NCI-H345 (cell line): ENCODE measurements at places on chromosomes 3 and 15.

GRCh38 chr3:173913974-173914421, 516.5 kb downstream of the NLGN1 start:
- no peak for DNase-seq

- DNase-seq, result no peak
Measured at GRCh38 chr3:111667170-111667569, 72.0 kb upstream of the ZBED2 start.

DNA sequence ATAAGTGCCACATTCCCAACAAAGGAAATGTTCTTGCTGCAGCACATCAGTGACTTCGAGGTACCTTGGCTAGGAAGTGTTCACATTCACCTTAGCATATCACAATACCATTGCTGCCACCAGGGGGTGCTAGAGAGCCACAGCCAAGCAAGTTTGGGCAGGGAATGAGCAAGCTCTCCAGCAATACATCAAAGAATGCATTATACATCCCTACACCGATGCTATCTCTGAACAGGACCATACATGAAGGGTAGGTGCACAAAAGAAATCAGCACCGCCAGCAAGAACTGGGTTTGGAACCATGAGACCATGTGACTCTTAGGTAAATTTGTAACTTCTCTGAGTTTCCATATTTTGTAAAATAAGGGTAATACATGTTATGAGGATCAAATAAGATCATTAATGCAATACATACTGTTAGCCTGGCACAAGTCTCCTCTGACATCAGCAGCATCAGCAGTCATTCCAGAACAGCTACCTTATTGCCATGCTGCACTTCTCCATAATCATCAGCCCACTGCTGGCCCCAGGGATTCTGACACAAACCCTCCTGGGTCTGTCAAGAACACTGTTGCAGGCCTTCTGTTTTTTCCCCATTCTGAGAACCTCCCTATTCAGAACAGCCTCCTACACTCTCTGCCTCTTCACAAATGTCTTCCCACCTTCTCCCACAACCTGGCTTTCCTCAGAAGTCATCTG, 37.5 kb downstream of the RYK start:
- DNase-seq, result peak; percentile 64

- DNase-seq, result no peak
Measured at GRCh38 chr15:80106051-80106450, 46.6 kb downstream of the ZFAND6 start.

DNA sequence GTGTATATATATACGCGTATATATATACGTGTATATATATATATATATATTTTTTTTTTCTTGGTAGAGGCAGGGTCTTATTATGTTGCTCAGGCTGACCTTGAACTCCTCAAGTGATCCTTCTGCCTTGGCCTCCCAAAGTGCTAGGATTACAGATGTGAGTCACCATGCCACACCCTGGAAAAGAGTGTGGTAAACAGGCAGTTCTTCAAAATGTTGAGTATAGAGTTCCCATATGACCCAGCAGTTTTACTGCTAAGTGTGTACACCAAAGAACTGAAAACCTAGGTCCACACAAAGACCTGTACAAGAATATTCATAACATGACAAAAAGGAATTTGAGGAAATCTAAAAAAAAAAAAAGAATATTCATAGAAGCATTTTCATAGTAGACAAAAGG, 71.8 kb upstream of the GCNT3 start:
- no peak for DNase-seq

DNA sequence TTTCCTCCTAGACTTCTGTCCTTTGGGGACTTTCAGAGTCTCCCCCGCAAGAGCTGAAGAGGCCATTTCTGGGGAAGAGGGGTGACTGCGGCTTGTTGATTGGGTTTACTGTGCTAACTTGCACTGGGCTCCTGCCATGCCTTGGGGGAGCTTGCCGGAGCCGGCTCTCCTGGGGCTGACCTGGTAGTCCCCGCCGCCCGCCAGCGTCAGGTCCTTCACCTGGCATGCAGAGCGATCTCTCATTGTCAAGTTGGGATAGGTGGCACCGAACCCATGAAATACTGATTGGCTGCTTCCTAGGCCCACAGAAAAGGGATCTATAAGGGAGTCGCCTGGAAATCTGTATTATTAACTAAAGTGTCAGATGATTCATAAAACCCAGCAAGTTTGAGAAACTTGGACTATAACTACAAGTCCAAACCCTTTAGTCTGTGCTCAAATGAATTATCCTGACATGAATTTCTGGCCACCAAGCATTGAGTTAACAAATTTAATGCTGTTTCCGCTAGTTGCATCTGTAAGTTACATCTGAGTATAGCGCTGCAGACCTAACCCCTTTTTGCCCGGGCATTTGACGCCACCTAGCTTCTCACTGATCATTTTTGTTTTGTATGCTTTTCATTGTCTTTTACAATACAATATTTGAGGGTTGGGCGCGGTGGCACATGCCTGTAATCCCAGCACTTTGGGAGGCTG, 607 bp upstream of the IMP3 start:
- DNase-seq, result peak; percentile 61

- DNase-seq, result no peak
Measured at GRCh38 chr15:57335293-57335715, 41.0 kb upstream of the CGNL1 start.

GRCh38 chr3:129613367-129613740, 6.9 kb upstream of the PLXND1 start:
- DNase-seq, result no peak

DNA sequence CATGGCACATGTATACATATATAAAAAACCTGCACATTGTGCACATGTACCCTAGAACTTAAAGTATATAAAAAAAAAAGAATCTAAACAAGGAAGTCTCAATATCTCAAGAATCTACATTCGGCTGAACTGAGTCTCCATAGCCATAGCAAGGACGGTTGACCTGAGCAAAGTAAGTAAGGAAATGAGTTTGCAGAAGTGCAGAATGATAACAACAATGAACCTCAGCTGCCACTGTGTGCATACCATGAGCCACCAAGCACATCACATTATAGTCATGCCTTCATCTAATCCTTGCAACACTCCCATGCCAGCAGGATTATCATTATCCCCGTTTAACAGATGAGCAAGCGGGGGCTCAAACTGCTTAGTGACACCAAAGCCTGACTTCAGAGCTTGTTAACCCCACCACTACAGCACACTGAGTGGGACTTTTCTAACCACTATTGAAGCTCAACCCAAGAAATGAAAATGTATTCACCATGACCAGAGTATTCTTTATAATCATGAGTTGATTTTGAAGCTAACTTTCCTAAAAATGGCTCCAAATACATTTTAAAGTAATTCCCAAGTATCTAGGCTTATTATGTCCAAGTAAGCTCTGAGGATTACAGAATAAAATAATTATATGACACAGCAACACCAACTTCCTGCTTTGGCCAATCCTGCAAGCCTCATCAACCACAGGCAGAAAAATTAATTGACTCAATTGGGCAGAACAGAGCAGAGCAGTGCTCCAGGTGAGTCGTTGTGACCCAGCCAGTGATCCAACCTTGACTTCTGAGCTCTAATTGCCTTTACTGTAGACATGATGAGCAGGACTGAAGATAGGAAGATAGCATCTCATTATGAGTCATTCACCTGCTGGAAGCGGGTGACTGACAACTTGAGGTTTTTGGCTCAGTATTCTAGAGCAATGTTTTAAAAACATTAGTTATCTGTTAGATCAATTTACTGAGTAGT, 47.3 kb upstream of the IL12A start:
- no peak for DNase-seq

- DNase-seq, result no peak
Measured at GRCh38 chr3:43723121-43723734, 32.5 kb downstream of the ABHD5 start.

DNA sequence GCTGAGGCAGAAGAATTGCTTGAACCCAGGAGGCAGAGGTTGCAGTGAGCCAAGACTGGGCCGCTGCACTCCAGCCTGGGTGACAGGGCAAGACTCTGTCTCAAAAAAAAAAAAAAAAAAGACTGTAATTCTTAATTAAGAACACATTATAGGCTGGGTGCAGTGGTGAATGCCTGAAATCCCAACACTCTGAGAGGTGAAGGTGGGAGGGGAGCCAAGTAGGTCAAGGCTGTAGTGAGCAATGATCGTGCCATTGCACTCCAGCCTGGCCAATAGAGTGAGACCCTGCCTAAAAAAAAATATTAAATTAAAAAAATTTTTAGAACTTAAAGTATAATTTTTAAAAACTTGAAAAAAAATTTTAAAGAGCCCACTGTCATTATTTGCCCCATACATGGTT, 13.4 kb upstream of the ARPIN start:
- no peak for DNase-seq

GRCh38 chr15:63933522-63933921, 99.8 kb upstream of the HERC1 start:
- DNase-seq, result no peak
